ENCODE measurements at places on chromosomes 13 and 19.

- no peak overlapping the region for H3K27ac ChIP-seq
- ATAC-seq: no peak
- H3K4me1 ChIP-seq: no peaks in the 10 kb centered on the region
- no peaks in the 10 kb centered on the region for H3K27me3 ChIP-seq
Observed at GRCh38 chr13:86846501-86846900, 824.7 kb upstream of the SLITRK5 start.

DNA sequence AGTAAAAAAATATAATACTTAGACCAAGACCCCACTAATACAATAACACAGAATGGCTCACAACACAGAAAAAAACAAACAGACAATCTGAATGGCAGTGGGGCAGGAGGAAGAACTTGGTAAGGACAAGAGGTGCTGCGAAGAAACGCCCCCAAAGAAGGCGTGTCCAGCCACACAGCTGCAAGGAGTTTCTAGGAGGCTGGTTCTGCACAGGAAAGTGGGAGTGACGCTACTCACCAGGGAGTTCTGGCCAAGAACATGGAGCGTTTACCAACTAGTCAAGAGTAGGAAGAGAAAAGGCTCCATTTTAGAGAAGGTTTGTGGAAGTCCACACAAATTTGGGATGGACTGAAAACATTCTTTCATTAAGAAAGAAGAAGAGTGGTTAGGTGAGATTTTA lies 95.3 kb upstream of the SLC15A1 start:
- H3K36me3 ChIP-seq: peaks cover 23% of the 10 kb centered on the region
- H3K27ac ChIP-seq: no peak overlapping the region
- no peak overlapping the region for H3K4me3 ChIP-seq
- peaks cover 6% of the 10 kb centered on the region for H3K4me1 ChIP-seq
- no peak for ATAC-seq

DNA sequence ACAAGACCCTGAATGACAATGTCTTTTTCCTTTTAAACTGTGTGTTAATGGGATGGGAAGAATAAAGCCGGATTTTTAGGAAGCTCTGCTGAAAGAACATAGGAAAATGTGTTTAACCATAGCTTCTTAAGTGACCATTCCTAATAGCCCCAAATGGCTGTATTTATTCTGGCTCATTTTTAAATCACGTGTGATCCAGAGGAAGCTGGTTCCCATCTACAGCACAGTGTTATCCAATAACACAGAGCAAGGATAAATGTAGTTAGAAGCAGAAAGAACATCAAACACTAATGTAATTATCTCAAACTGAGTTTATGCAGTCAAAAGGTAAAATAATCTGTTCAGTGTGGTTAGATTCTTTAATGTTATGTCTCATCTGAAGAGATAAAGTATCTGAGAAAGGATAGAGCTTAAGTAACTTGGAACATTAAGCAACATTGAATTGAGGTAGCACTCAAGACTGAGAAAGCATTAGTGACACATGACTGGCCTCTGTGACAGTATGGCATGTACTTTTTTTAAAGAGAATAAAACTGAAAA lies 853.3 kb downstream of the GPC5 start:
- ATAC-seq: no peak
- H3K27me3 ChIP-seq: no peaks in the 10 kb centered on the region
- H3K27ac ChIP-seq: no peak overlapping the region
- H3K4me3 ChIP-seq: no peak overlapping the region
- no peaks in the 10 kb centered on the region for H3K36me3 ChIP-seq
- H3K4me1 ChIP-seq: no peaks in the 10 kb centered on the region

DNA sequence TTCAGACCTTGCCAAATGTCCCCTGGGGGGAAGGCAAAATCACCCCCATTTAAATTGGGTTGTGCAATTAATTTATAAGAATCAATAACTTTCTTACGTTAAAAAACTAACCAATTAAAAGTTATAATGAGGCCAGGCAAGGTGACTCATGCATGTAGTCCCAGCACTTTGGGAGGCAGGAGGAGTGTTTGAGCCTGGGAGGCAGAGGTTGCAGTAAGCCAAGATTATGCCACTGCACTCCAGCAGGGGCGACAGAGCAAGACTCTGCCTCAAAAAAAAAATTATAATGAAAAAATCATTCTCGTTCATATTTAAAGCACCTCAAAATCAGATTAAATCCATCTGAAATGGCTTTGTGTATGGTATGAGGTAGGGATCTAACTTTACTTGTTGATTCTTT lies 18.4 kb upstream of the SIGLEC14 start:
- H3K36me3 ChIP-seq: no peaks in the 10 kb centered on the region
- H3K27me3 ChIP-seq: peaks cover 64% of the 10 kb centered on the region
- no peak overlapping the region for H3K4me3 ChIP-seq
- H3K27ac ChIP-seq: no peak overlapping the region
- ATAC-seq: no peak
- peaks cover 9% of the 10 kb centered on the region for H3K4me1 ChIP-seq

- no peak for ATAC-seq
- H3K27me3 ChIP-seq: no peaks in the 10 kb centered on the region
- H3K4me3 ChIP-seq: no peak overlapping the region
- no peaks in the 10 kb centered on the region for H3K4me1 ChIP-seq
- no peaks in the 10 kb centered on the region for H3K36me3 ChIP-seq
Observed at GRCh38 chr13:80469105-80469852, 128.4 kb upstream of the SPRY2 start.

DNA sequence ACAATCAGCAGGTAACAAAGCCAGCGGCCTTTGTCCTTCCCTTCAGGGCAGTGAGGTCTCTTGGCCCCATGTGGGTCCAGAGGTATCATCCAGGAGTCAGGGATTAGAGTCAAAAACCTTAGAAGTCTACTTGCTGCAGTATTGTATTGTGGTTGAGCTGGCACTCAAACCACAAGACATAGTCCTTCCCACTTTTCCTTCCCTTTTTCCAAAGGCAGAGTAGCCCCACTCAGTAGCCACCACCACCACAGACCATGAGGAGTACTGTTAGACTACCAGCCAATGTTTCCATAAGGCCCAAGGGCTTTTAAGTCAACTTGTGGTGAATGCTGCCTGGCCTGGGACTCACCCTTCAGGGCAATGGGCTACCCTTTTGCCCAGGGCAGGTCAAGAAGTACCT lies 27.1 kb upstream of the CCNA1 start:
- no peaks in the 10 kb centered on the region for H3K4me1 ChIP-seq
- H3K27me3 ChIP-seq: peaks cover 29% of the 10 kb centered on the region

DNA sequence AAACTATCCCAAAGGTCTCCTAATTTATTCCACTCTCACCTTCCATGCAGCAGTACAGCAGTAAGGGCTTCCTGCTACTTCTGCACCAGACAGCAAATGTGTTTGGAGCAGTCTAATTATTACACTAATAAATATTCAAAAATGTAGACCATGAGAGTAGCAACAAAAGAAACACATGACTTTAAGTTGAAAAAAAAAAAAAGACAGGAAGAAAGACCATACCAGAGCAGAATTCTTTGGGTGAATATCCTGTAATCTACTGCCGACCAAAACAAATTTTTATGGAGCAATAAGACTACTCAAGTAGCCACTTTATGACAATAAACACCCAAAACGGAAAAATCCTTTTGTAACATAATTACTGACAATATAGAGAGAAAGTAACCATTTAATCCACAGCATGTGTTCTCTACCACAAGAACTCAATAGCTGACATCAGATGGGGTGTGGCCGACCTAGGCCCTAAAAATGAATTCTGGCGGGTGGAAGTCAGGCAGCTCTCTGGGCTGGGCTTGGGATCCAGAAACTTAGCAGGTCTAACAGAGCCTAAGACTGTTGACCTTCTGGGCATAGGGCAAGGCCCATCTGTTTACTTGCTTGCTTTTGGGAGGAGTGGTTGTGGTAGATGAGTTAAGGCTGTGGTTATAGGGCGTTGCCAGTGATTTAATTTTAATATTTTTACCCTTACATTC lies 4.6 kb downstream of the KLF12 start:
- no peaks in the 10 kb centered on the region for H3K27me3 ChIP-seq
- H3K4me1 ChIP-seq: peaks cover 60% of the 10 kb centered on the region
- H3K27ac ChIP-seq: peak overlapping the region; percentile 51
- no peaks in the 10 kb centered on the region for H3K36me3 ChIP-seq
- no peak for ATAC-seq

- peaks cover 52% of the 10 kb centered on the region for H3K27me3 ChIP-seq
- H3K27ac ChIP-seq: no peak overlapping the region
- H3K36me3 ChIP-seq: no peaks in the 10 kb centered on the region
- H3K4me3 ChIP-seq: peak overlapping the region; percentile 45
- peak; percentile 61 for ATAC-seq
Observed at GRCh38 chr19:54430306-54431254, 15.3 kb downstream of the TTYH1 start.

- H3K27me3 ChIP-seq: peaks cover 46% of the 10 kb centered on the region
- no peaks in the 10 kb centered on the region for H3K36me3 ChIP-seq
- no peaks in the 10 kb centered on the region for H3K4me1 ChIP-seq
- ATAC-seq: no peak
- H3K4me3 ChIP-seq: no peak within 1 kb of the TSS
- H3K27ac ChIP-seq: no peak within 1 kb of the TSS
Observed at GRCh38 chr13:51861723-51862300, at the start of gene CCDC70. CCDC70 (plus strand) TSS chr13:51861969; CDS start chr13:51865412, 3,443 bp downstream.

- peaks cover 1% of the 10 kb centered on the region for H3K4me1 ChIP-seq
- no peak for ATAC-seq
- H3K27ac ChIP-seq: no peak overlapping the region
- H3K4me3 ChIP-seq: no peak overlapping the region
- peaks cover 55% of the 10 kb centered on the region for H3K27me3 ChIP-seq
Observed at GRCh38 chr13:76967031-76967430, 18.7 kb downstream of the ACOD1 start.

- H3K4me1 ChIP-seq: no peaks in the 10 kb centered on the region
- no peak overlapping the region for H3K4me3 ChIP-seq
- no peak overlapping the region for H3K27ac ChIP-seq
Observed at GRCh38 chr13:62563251-62563650, 1147.6 kb upstream of the PCDH20 start.

- H3K27me3 ChIP-seq: peaks cover 16% of the 10 kb centered on the region
- peaks cover 34% of the 10 kb centered on the region for H3K4me1 ChIP-seq
- H3K27ac ChIP-seq: no peak overlapping the region
Observed at GRCh38 chr19:35077411-35078223, 36.1 kb downstream of the HPN start.

- no peak overlapping the region for H3K4me3 ChIP-seq
- H3K4me1 ChIP-seq: peaks cover 11% of the 10 kb centered on the region
- no peak overlapping the region for H3K27ac ChIP-seq
- H3K36me3 ChIP-seq: peaks cover 37% of the 10 kb centered on the region
- no peak for ATAC-seq
Observed at GRCh38 chr13:77225946-77226345, 100.9 kb downstream of the MYCBP2 start.

- H3K27me3 ChIP-seq: no peaks in the 10 kb centered on the region
- ATAC-seq: no peak
- H3K4me1 ChIP-seq: no peaks in the 10 kb centered on the region
- H3K36me3 ChIP-seq: no peaks in the 10 kb centered on the region
Observed at GRCh38 chr13:101838323-101838722, 385.8 kb downstream of the ITGBL1 start.

- H3K27ac ChIP-seq: no peak overlapping the region
- H3K4me1 ChIP-seq: no peaks in the 10 kb centered on the region
- no peaks in the 10 kb centered on the region for H3K36me3 ChIP-seq
- no peak for ATAC-seq
- H3K27me3 ChIP-seq: no peaks in the 10 kb centered on the region
- no peak overlapping the region for H3K4me3 ChIP-seq
Observed at GRCh38 chr13:37617173-37617572, 18.6 kb upstream of the POSTN start.

DNA sequence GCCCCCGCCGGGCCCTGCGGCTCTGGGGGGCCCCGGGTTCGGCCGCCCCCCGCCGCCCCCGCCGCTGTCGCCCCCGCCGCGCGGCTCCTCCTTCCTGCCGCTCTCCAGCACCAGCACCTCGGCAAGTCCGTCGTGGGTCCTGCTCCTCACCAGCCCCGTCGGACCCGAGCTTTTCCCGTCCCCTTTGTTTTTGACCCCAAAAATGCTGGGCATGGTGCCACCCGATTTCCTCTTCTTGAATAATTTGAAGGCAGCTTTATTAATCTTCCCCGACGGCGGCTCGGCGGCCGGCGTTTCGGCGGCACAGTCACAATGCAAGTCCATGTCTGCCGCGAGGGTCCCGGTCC lies 945 bp downstream of the AMER2 start:
- no peak overlapping the region for H3K27ac ChIP-seq
- H3K4me1 ChIP-seq: peaks cover 13% of the 10 kb centered on the region
- H3K4me3 ChIP-seq: peak overlapping the region; percentile 77
- H3K27me3 ChIP-seq: peaks cover 75% of the 10 kb centered on the region

DNA sequence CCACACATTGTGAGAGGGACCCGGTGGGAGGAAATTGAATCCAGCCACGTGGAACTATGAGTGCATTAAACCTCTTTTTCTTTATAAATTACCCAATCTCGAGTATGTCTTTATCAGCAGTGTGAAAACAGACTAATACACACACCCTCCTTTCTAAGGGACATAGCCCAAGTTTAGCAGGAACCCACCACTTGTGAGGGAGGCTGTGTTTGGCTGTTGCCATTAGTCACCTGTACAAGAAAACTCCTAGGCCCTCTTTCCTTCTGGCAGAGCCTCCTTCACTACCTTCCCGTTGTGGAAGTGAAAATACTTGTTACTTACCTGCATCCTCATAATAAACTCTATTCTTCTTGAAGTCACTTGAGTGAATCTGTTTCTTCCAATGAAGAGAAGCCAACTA lies 76.3 kb upstream of the FARP1 start:
- no peaks in the 10 kb centered on the region for H3K4me1 ChIP-seq
- ATAC-seq: no peak
- H3K27ac ChIP-seq: no peak overlapping the region
- no peaks in the 10 kb centered on the region for H3K36me3 ChIP-seq

DNA sequence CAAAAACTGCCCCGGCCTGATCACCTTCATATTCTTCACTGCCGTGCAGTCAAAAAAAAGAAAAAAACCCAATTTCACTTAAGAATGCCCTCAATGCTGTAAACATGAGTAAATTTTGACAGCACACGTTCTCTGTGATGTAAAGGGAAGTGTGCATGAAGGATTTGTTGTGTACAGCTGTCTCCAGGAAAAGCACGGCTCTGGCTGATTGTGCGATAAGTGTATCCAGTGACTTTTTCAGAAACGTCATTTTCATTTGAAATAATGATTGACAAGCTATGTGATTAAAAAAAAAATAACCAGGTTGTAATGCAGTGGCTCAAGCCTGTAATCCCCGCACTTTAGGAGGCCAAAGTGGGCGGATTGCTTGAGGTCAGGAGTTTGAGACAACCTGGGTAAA lies 39.6 kb downstream of the ANKRD10 start:
- H3K4me3 ChIP-seq: peak overlapping the region; percentile 65
- no peak for ATAC-seq
- H3K27me3 ChIP-seq: peaks cover 10% of the 10 kb centered on the region
- H3K36me3 ChIP-seq: peaks cover 5% of the 10 kb centered on the region
- no peaks in the 10 kb centered on the region for H3K4me1 ChIP-seq

- no peaks in the 10 kb centered on the region for H3K27me3 ChIP-seq
- peak; percentile 100 for ATAC-seq
- H3K4me3 ChIP-seq: peak within 1 kb of the TSS; percentile 89
Observed at GRCh38 chr13:44989071-44989889, at the start of the genes GPALPP1 and NUFIP1. GPALPP1 (plus strand) TSS chr13:44989538; CDS start chr13:44989655, 117 bp downstream. NUFIP1 (minus strand) TSS chr13:44989471; CDS start chr13:44989436, 35 bp downstream.
